ENCODE measurements at places on chromosomes 6 and 20.

GRCh38 chr20:52619671-52620070, 352.5 kb upstream of the TSHZ2 start:
- no peak for DNase-seq

GRCh38 chr6:2980465-2980855, 9.1 kb upstream of the SERPINB6 start:
- DNase-seq, result no peak

DNA sequence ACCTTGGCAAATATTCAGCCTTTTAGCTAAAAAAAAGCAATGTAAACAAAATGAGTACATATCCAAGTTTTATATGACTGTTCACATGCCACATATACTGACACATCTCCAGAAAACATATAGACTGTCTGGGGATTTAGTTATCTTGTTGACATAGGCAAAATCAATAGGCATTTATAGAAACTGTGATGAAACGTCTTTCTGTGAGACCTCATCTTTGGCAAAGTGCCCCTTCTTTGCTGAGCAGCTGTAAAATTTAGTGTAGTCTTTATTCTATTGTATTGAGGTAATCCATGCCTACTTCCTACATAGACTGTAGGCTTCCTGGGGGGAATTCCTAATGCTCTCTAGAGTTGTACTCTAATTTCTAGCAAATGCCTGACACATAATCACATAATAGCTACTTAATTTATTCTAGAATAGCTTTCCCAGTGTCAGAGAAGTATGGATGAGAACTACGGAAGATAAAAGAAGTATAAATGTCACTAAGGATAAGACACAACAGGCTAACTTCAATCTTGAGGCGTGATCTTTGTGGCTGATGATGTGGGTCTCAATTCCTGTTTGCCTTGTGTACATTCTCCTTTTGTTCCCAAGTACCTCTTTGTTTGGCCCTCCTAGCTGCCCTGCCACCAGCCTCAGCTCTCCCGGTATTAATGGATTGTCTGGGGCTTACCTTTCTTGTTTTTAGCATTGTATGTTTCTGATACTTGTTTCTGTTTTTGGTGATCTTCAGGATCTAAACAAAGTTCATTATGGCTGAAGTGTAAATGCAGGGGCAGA, 30.6 kb downstream of the PTCHD4 start:
- no peak for DNase-seq

GRCh38 chr6:56916849-56917551, 37.9 kb upstream of the BEND6 start:
- DNase-seq, result peak; percentile 22

- no peak for DNase-seq
Measured at GRCh38 chr6:166007349-166008263, 160.0 kb downstream of the TBXT start.

GRCh38 chr6:37576336-37576737, 76.6 kb upstream of the CCDC167 start:
- DNase-seq, result no peak

DNA sequence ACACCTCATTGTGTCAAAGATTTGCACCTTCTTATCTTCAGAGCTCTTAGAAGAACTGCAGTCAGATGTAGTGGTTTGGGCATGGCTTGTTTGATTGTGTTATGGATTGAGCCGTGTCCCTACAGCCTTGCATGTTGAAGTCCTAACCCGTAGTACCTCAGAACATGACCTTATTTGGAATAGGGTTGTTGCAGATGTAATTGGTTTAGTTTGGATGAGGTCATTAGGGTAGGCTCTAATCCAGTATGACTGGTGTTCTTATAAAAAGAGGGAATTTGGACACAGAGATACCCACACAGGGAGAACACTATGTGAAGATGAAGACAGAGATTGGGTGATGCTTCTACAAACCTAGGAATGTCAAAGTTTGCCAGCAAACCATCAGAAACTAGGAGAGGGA, 35.4 kb upstream of the PHACTR2 start:
- DNase-seq, result no peak

- no peak for DNase-seq
Measured at GRCh38 chr6:6984585-6985366, 123.0 kb upstream of the RREB1 start.

DNA sequence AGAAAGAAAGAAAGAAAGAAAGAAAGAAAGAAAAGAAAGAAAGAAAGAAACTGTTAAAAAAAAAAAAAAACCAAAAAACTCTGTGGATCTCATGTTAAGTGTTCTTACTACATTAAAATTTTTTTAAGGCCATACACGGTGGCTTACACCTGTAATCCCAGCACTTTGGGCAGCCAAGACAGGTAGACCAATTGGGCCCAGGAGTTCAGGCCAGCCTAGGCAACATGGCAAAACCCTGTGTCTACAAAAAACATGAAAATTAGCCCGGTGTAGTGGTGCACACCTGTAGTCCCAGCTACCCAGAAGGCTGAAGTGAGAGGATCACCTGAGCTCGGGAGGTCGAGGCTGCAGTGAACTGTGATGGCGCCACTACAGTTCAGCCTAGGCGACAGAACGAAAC, 4.6 kb upstream of the BPIFA1 start:
- DNase-seq, result no peak

GRCh38 chr20:25487975-25488374, 80.5 kb downstream of the GINS1 start:
- no peak for DNase-seq

DNA sequence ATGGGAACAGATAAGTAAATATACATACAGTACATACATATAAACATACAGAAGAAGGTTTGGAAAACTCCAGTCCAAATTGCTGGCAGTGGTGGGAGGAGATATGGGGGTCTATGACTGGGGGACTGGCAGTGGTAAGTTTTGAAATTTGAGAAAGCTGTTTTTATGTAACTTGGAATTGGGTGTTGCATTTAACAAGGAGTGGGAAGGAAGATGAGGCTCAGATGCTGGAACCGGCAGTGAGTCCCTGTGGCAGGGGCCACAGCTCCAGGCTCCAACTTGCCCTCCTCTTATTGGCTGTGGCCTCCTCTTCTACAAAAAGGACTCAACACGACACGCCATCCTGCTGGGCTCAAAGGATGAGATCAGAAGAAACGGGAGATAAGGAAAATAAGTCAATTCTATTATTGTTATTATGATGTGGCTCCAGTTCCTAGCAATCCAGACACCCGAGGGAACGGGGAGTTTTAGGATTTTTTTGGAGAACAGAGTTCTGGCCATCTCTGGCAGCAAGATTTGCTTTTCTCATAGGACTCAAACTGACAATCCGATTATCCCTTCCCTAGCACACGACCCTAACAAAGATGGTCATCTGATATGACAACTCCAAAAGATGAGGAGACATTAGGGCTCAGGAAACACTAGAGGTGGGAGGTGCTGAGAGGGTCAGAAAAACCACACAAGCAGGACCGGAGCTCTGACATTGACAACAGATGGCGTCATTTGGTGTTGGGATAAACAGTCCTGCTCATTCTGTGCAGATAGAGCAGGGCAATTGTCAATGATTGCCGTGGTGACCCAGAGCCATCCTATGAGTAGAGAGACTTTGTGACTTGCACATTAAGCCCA, 6.0 kb upstream of the TGM2 start:
- DNase-seq, result no peak

DNA sequence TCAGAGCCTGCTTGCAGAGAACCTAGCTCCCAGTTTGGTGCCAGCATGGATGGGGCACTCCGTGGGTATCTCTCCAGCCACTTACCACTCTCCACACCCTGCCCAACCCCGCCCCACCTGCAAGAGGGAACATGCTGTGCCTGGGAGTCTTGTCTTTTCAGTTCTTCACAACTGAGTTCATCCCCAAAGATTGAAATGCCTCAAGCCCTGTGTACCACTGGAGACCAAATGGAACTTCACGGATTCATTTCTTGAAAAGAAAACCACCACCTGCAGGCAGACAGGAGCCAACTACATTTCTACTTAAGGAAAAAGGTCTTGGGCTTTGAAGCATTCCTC, 50.1 kb downstream of the TRERF1 start:
- no peak for DNase-seq
